H9 (cell line): ENCODE measurements at places on chromosomes 11 and 22.

GRCh38 chr22:25706197-25706596 is 35.8 kb upstream of the MYO18B start:
- DNase-seq, result no peak

DNA sequence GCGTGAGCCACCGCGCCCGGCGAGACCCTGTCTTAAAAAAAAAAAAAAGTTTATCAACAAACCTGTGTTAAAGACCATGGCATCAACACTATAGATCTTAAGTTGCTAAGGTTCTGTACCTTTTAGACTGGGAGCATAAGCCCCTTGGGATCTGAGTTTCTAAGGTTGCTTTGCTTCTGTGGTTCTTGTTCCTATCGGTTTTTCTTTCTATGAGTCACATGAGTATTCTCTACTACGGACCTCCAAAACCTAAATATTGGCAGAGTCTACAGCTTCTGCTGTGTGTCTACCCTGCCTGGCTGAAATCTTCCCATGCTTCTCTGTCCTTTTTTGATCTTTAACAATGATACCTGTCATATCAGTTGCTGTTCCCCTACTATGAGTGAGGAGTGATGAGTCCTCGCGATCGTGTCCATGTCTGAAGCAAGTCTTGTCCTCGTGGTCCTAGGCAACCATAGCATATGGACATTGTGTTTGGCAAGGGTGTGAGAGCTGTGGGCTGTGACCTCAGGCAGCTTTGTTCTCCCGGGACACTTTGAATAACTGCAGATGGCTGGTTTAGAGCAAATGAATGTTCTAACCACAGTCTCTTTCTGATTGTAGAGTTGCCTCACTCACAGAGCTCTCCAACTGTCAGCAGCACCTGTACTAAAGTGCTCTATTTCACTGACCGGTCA is 9.0 kb upstream of the DLAT start:
- no peak for DNase-seq

DNA sequence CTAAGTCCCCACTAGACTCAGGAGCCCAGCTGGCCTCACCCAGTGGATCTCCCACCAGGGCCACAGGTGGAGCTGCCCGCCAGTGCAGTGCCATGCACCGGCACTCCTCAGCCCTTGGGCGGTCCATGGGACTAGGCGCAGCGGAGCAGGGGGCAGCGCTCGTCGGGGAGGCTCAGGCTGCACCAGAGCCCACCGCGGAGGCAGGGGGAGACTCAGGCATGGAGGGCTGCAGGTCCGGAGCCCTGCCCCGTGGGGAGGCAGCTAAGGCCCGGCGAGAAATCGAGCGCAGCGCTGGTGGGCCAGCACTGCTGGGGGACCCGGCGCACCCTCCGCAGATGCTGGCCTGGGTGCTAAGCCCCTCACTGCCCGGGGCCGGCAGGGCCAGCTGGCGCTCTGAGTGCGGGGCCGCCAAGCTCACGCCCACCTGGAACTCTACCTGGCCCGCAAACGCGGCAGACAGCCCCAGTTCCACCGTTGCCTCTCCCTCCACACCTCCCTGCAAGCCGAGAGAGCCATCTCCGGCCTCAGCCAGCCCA is 1275.2 kb upstream of the CNTN5 start:
- no peak for DNase-seq

DNA sequence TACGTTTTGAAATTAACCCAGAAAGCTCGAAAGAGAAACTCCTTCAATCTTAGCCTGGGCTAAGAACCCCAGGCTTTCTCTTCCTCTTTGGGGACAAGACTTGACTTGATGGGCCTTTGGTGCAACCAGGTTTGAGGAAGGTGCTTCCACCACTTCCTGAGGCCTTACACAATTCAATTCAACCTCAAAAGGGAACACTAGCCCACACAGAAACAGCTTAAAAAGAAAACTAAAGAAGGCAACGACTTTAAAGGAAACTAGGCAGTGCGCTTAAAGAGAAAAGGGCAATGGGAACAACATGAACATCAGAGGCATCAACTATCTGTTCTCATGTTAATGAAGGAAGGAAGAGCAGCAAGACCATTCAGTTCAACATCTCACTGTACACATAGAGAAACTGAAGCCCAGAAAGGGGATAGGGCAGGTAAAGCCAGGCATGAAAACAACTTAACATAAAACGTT is 24.8 kb downstream of the PAK1 start:
- no peak for DNase-seq

DNA sequence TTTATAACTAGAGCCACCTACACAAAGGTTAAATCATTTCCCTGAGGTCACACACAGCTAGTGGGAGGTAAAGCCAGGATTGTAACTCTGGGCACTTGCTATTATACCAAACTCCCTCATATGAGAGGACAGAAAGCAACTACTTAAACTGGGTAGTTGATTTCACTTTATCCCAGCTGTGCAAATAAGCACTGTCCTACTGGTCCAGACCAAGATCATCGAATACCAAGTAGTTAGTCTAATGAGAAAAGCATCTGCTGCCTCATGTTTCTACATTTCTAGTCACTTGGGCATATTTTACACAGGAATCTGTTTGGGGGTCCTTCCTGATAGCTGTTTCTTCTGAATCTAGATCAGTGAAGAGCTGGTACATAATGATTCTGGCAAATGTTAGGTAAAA is 178.6 kb upstream of the NARS2 start:
- DNase-seq, result no peak

- DNase-seq, result no peak
Observed at GRCh38 chr11:83881428-83881827, 595.3 kb upstream of the CCDC90B start.

DNA sequence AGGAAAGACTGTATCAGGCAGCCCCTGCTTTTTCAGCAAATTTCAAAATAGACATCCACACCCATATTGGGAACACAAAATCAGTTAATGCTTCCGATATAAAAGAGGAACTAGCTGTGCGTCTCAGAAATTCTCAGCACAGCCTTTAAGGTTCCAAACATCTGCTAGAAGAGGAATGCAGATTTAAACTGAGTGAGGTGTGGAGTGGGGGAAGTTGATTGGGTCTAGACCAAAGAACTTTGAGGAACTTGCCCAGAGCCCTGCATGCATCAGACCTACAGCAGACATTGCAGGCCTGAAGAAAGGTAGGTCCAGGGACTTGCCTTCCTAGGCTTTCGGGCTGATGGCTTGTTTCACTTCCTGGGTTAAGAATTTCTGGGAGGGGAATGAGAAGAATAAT is at the start of gene MS4A4A:
TSS of gene MS4A4A (plus strand) at position 255 of the 400 bp plus-strand sequence. CDS start at position 265, 10 bp downstream.
- no peak for DNase-seq

- no peak for DNase-seq
Observed at GRCh38 chr11:30365793-30366517, 43.1 kb downstream of the ARL14EP start.

- DNase-seq, result no peak
Observed at GRCh38 chr11:555780-556661, 4.5 kb downstream of the LMNTD2 start.

- DNase-seq, result peak; percentile 33
Observed at GRCh38 chr11:288478-289397, at the start of gene PGGHG. TSS of gene PGGHG (plus strand) at chr11:289126. CDS start at chr11:289817, 691 bp downstream.

GRCh38 chr22:28024422-28024888 is 105.4 kb upstream of the PITPNB start:
- DNase-seq, result no peak

GRCh38 chr11:129881570-129882170 is 13.7 kb downstream of the NFRKB start:
- DNase-seq, result peak; percentile 53

GRCh38 chr11:3058753-3059664 is 1.8 kb upstream of the CARS1 start:
- peak; percentile 71 for DNase-seq

DNA sequence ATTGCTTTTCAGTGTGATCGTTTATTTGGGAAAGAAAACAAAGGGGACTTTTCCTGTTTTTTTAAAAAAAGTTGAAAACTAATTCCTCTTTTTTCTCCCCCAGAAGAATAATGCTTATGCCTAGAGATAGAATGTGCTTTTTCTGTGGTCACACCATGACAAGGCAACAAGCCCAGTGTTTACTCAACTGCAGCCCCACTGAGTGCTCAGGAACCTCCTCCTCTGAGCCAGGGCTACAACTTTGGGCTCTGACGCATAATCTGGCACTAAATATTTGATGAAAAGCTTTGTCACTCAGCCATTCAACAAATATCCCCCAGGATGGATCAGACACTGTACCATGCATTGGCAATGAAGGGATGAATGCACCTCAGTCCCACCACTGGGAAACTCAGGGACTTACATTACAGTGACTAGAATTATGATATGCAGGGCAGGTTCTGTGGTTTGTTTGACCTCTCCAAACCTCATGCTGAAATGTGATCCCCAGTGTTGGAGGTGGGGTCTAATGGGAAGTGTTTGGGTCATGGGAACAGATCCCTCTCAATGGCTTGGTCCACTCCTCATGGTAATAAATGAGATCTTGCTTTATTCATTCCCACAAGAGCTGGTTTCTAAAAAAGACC is 155.9 kb downstream of the CCDC34 start:
- no peak for DNase-seq

DNA sequence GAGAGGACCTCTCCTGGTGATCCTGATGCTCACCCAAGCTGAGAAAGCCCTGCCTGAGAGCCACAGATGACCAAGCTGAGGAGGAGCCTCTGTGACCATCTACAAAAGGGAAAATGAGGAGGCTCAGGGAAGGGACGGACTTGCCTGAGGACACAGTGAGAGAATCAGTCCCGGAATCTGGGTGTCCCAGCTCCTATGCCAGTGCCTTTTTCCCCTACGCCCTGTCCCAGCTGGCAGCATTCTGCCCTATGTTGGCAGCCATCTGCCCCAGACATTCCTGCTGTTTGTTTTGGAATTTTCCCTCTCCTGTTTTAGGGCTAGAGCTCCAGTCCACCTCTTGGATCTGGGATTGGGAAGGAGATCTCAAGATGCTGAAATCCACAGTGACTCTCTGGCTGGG is 54.6 kb downstream of the C11orf58 start:
- DNase-seq, result no peak

DNA sequence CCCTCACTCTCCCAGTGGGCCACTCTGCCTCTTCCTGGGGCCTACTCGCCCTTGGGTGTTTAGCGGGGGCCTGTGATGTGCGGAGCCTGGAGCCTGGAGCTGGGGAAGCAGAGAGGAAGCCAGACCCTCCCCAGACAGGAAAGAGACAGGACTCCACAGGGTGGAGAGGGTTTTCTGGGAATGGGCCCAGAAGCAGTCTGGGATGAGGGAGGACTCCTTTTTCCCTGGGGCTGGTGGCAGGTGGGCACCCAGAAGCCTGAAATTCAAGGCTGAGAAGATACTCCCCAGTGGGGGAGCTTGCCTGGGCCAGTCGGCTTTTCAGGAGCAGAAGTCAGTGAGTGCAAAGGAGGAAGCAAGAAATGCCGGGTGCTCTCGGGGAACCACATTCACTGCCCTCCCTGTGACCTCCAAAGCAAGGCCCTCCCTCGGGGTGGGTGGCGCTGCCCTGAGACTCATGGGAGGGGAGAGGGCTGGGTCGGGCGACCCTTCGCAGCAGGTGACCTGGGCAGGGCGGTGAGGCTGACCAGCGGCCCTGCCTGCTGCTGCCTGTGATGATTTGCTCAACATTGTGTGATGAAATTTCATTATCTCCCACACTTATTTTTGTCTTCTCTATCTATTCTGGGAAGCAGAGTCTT is 1377.4 kb downstream of the BRD1 start:
- DNase-seq, result no peak
